ENCODE measurements at places on chromosomes 3 and 15.

DNA sequence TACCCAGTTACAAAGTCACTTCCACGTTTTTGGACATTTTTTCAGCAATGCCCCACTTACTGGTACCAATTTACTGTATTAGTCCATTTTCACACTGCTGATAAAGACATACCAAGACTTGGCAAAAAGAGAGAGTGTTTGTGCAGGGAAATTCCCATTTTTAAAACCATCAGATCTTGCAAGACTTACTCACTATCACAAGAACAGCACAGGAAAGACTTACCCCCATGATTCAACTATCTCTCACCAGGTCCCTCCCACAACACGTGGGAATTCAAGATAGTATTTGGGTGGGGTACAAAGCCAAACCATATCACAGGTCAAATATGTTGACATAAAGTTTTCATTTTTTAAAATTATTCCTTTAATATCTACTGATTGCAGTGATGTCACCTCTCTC, 16.2 kb upstream of the ABI3BP start:
- DNase-seq: no peak

GRCh38 chr15:39579487-39580116, 1.3 kb upstream of the THBS1 start:
- DNase-seq: no peak

GRCh38 chr3:86991482-86991815, 500 bp upstream of the VGLL3 start:
- no peak for DNase-seq

DNA sequence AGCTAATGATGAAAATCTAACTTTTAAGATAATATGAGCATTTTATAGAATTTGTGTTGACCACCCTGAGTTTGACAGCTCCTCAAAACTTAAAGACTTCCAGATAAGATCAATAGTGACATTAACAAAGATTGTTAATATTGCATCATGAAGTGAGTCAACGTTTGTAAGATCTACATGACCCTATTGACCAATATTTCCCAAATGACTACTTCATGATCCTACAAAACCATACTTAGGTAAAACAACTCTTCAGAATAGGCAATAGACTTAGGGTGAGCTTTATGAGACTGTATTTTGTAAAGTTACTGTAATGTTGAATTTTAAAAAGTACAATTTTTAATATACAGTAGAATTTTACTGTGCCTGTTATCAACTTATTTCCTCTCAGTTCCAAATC, 422.7 kb upstream of the ALCAM start:
- DNase-seq: no peak

DNA sequence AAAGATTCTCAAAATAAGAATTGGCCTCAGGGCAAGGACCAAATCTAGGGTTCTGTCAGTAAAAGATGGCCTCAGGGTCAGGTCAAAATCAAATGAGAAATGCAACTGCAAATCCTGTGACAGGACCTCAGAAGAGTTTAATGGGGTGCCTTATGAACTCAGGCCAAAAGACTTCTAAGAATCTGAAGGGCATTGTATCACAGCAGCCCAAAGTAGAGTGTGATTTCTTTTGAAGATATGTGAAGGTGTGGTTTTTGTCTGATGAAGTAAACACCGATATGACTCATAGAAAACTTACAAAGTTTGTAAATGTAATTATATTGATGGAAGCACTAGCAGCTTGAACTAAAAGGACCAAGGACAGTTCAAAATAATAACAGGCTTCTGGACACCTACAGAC, 966.1 kb downstream of the AGBL1 start:
- DNase-seq: no peak

DNA sequence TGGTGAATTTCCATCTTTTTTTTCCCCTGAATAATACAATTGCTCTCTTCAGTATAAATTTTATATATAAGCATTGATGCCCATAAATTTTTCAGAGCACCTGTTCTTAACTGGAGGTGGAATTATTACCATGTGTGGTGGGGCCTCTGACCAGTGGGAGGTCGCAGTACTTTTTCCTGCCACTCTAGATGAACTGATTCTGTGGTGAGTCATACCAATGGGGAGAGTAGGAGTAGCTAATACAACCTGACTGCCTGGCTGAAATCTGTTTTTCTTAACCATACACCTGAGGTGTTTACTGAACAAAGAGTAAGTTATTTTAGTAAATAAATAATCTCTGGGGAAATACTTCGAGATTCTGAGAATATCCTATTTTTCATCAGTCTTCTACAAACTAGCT, 67.2 kb downstream of the UNC13C start:
- DNase-seq: no peak

DNA sequence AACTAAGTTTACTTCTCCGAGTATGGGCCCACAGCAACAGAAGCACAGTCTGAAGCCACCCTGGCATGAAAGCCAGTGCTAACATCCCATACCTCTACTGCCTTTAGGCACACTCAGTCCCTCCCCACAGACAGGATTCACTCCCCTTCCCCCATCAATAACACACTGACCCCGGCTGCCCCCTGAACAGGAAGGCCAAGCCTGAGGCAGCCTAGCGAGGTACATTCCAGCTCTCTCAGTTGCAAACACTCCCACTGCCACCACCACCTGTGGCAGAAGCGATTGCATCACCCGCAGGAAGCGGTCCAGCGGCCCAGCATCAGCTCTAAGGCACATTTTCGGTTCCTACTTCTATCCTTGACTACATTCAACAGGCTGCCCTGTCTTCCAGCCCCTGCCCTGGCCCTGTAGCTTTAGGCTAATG, 7.0 kb upstream of the BMF start:
- no peak for DNase-seq

DNA sequence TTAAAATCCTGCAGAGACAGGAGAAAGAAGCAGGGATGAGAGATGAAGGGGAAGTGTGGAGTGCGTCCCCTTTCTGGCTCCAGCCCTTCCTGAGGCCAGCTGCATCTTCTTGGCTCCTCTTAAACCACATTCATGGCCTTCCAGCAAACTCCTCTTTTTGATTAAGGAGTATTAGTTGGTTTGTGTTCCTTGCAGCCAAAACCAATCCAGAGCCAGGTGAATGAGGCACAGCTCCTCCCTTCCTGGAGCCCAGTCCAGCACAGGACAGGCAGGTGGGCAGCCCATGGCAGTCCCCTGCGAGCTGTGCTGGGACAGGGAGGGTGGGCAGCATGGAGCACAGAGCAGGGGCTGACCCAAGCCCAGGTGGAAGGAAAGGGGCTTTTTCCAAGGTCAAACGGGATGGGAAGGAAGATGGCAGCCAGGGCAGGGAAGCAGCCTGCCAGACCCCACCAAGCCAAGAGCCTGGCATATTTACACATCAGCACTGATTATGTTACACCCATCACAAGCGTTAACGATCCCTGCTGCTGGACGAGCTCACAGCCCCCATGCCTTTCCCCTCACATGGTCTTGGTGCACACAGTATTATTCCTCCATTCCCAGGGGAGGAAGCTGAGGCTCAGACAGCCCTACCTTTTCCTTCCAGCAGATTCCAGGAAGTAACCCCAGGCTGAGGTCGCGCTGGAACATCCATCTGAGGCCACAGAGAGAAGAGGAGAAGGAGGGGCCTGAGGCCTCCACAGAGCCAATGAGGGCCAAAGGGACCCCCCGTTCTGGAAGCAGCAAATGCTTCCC, 175.6 kb downstream of the SMAD6 start:
- no peak for DNase-seq

DNA sequence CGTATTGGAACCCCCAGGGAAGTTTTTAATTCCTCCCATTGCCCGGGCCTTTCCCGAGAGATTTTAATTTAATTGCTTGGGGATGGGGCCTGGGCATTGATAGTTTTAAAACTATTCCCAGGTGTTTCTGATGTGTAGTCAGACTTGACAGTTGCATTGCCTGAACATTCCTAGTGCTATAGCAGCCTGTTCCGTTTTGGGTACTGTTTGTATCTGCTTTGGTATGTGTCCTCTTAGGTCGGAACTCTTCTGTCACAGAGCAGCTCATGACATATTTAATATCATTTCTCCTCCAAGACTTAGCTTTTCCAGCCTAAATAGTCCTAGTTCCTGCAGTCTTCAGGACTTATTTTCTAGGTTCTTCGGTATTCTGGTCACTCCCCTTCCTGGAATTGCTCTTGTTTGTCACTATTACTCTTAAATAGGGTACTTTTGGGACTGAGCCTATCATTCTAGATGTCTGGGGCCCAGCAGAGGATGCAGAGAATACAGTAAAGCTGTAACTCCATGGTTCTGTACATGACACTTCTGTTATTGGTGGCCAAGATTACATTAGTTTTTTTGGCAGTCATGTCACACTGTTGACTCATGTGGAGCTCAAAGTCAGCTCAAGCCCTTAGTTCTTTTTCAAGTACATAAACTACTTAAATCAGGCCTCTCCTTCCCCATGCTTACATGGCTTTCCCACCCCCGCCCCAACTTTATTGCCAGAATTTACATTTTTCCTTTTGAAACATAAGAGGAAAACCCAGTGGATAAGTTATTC, 81.5 kb downstream of the BBX start:
- no peak for DNase-seq

DNA sequence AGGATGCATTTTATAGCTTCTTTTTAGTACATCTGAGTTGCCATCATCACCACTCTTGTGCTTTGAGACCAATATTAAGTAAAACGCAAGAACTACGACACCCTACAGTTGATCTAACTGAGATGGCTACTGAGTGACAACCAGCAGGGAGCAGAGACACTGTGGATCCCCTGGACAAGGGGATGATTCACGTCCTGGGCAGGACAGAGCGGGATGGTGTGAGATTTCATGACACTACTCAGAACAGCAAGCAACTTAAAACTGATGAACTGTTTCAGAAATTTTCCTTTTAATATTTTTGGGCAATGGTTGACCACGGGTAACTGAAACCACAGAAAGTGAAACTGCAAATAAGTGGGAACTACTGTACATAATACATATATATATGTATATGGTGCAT, 299.2 kb downstream of the ADAMTS17 start:
- no peak for DNase-seq

- no peak for DNase-seq
These were observed 10.9 kb downstream of the SLC51B start for GRCh38 chr15:65056106-65056505.

- no peak for DNase-seq
These were observed 17.8 kb downstream of the ZBTB38 start for GRCh38 chr3:141386126-141386488.

- DNase-seq: no peak
These were observed 10.4 kb upstream of the ABHD17C start for GRCh38 chr15:80684697-80685096.

GRCh38 chr15:78291698-78292097, 7.7 kb downstream of the SKIC8 start:
- DNase-seq: no peak

DNA sequence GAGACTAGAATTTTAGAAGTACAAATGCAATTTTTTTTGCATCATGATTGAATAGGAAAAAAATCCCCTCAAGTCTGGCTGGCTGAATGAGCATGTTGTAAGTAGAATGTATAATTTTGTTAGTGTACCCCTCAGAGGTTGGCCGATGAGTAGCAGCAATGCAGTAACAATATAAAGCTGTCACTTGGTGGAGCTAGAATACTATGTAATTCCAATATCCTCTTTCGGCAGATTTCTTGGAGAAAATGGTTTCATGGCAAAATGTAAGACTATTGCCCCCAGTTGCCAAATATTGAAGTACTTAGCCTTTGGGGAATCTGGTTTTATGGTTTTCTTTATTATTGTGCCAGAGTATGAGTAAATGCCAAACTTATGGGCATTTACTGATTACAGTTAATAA, 39.8 kb upstream of the SGO1 start:
- DNase-seq: no peak

GRCh38 chr3:194030372-194030771, 105.6 kb upstream of the HES1 start:
- peak; percentile 78 for DNase-seq

DNA sequence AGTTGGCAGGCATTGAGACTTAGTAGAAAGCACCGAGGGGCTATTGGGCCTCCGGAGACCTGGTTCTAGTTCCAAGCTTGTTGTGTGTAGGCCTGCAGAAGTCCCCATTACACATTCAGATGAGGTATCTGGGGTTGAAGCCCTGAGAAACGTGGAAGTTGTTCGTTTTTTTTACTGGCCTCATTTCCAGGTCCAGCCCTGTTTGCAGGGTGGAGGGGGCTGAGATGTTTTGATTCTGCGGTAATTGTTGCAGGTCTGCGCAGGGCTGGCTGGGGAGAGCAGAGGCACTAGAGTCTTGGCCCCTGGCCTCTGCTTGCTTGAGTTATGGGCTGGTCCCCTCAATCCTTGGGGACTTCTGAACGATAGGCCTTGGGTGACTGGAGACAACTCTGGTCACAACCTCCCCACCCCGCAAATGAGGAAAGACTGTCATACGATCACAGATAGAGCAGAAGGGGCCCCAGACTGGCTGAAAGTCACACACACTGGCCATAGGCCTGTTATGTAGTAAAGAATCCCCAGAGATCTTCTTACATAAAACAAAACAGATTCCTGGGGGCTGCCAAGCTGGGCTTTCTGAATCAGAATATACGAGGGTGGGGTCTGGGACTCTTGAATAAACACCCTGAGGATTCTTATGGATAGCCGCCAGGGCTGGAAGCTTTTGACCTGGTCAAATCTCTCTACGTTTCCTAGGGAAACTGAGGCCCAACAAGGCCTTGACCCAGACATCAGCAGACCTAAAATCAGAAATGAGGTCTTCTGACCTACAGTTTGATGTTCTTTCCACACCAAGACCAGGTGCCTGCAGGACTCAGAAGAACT, 15.6 kb downstream of the KBTBD13 start:
- DNase-seq: no peak

DNA sequence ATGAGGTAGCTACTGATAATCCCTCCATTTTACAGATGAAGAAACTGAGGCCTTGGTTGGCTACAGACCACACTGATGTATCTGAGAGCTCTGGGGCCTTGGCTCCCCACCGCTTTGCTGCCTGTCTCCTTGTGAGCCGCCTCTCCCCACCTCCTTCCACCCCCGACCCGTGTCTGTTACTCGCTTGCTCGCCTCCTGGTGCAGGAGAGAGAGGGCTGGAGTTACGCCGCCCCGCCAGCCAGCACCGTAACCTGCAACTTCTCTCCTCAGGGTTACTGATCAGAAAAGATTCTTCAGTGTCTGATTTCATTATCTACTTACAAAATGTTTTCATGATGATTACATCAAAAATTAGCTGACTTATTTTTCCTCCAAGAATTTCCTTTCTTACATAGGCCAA, 34.1 kb downstream of the TM2D3 start:
- no peak for DNase-seq

- DNase-seq: no peak
These were observed 63.8 kb downstream of the CNTN3 start for GRCh38 chr3:74550686-74551085.

DNA sequence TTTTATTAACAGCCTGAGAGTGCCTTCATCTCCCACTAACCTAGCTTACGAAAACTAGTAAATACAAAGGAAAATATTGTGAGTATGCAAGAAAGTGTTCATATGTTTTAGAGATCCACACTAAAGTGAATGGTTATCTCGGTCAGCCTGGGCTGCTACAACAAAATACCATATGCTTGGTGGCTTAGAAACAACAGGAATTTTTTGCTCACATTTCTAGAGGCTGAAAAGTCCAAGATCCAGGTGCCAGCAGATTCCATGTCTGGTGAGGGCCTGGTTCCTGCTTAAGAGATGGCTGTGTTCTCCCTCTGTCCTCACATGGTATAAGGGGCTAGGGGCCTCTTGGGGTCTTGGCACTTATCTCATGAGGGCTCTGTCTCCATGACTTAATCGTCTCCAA, 20.5 kb upstream of the SLC30A4 start:
- DNase-seq: no peak

Measured in NCI-H2029 (cell line).